Kidney glomerular epithelial cell (primary cell): ENCODE measurements at places on chromosomes 16 and 17.

- no peak for DNase-seq
These were observed 9.6 kb downstream of the DLX3 start for GRCh38 chr17:49985310-49985990.

DNA sequence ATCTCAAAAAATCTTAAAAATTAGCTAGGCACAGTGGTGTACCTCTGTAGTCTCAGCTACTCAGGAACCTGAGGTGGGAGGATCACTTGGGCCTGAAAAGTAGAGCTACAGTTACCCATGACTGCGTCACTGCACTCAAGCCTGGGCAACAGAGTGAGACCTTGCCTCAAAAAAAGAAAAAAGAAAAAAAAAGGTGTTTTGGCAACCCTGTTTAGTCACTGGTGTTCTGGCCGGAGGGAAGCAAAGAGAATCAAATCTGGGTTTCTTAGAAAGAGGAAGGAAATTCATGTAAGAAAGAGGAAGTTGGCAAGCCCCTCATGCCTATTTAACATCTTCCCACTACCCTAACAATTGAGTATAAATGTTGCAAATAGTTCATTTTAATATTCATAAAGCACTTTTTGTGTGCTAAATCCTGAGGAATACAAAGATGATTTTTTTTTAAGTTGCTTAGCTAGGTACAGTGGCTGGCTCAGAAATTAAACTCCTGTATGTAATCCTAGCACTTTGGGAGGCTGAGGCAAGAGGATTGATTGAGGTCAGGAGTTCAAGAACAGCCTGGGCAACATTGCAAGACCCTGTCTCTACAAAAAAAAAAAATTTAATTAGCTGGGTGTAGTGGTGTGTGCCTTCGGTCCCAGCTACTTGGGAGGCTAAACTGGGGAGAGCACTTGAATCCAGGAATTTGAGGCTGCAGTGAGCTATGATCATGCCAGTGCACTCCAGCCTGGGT is 6.5 kb upstream of the USP32 start:
- no peak for DNase-seq

DNA sequence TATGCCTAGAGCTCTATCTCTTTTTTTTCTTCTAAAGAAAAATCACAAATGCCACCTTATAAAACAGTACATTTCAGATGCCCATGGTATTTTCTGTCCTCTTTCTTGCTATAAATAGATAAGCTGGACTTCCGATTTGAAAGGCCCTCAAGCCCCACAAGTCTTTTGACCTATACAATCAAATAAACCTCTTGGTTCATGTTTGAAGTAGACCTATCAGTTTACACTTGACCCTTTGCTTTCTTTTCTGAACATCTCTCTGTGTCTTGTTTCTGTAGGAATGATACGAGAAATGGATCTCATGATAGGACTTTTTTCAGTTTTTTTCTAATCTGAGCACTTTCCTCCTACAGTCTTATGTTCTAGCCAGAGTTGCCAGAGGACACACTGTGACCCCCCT is 327.2 kb downstream of the SOX9 start:
- DNase-seq, result no peak

DNA sequence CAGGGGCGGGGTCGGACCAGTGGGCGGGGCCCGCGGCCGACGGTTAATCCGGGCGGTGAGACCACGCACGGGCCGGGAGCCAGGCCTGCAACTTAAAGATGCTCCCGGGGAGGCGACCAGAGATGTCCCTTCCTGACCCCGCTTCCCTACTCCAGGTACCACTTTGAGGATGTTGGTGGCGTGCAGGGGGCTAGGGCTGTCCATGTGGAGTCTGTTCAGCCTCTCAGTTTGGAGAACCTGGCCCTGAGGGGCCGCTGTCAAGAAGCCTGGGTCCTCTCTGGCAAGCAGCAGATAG is 580 bp downstream of the RANGRF start:
- no peak for DNase-seq

DNA sequence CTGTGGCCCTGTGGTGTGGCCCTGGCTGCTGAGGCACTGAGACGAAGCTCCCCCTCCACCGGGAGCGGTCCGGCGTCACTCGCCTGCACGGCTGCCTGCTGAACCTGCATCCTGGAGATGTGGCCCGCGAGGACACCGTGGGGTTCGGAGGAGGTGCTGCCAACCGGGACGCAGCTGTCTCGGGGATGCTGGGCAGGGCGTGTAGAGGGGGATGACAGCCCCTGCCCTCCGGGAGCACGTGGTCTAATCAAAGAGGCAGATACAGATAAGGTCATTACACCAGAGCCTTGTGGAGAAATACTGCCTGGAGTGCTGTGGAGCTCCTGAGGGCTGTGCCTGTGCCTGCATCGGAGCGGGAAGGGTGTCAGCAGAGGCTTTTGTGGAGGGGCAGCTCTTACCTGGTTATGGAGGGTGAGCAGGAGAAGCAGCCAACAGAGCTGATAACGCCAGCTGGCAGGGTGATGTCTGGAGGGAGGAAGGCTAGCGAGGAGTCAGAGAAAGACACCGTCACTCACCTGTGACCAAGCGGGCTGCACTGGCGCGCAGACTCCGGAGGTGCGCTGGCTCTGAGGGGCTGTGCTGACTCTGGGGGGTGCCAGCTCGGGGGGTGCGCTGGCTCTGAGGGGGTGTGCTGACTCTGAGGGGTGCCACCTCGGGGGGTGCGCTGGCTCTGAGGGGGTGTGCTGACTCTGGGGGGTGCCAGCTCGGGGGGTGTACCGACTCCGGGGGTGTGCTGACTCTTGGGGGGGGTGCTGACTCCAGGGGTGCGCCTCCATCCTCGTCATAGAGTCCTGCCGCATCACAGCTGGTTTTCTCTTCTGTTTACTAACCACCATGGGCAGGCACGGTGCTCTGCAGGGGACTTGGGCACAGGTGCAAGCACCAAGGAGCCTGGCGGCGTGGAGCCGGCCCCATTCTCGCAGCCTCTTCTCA is 104.7 kb upstream of the CHMP6 start:
- no peak for DNase-seq

DNA sequence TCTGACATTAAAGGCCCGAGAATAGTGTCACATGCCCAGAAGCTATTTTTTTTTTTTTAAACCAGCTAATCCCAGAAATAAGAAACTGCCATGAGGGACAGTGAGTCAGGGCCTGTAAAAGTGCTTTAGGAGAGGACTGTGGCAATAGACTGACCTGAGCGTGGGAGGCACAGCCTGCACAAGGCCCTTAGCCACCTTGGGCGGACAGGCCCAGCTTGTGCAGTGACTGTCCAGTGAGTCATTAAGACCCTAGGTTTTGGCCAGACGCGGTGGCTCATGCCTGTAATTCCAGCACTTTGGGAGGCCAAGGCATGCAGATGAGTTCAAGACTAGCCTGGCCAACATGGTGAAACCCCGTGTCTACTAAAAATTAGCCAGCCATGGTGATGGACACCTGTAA is 343.0 kb upstream of the ZFHX3 start:
- no peak for DNase-seq

- DNase-seq, result no peak
These were observed 36.9 kb downstream of the SLC47A1 start for GRCh38 chr17:19570544-19571062.

- DNase-seq, result no peak
These were observed 34.8 kb downstream of the UBN1 start for GRCh38 chr16:4882000-4882632.

GRCh38 chr16:83171396-83171795 is 544.6 kb downstream of the CDH13 start:
- no peak for DNase-seq

- DNase-seq, result no peak
These were observed 55.4 kb downstream of the JPH3 start for GRCh38 chr16:87657621-87658192.

DNA sequence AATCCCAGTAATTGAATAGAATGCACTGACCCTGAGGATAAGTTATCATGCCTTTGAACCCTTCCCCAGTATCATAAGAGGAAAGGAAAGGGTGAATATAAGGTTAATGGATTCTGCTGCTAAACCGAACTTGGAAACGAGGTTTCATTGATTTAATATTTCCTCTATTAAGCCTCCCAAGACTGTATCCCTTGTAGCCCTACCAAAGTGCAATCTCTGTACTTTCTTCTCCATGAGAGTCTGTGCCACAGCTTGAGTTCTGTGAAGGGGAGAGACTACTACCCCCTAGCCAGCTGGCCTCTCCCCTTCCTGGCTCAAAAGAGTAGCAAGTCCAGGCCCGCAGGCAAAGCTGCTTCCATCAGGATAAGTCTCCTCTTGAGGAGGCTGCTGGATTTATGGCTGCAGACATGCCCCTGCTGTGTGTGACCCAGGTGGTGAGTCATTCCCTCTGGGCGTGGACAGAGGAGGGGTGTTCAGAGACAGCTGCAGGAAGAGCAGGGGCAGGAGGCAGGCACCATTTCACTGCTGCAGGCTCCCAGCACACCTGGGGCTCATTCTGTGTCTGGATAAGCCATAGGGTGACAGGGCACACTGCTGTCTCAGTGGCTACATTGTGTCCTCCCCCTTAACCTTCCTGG is 58.4 kb downstream of the TOM1L2 start:
- DNase-seq, result peak; percentile 75

DNA sequence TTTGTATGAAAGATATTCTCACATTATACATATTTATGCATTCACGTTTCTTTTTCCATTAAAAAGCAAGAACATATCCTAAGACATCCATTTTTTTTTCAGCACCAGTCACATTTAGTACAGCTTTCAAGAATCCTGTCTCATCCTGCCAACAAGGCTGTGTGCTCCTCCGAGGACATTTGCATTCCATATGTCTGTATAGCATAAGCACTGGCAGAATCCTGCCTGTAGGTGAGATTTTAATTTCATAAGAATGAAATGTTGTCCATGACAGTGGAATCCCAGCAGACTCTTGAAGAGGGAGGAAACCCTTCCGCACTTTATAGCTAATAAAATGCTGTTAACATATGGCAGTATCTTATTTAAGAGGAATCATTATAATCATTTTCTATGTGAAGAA is 2.9 kb upstream of the PMP22 start:
- no peak for DNase-seq

DNA sequence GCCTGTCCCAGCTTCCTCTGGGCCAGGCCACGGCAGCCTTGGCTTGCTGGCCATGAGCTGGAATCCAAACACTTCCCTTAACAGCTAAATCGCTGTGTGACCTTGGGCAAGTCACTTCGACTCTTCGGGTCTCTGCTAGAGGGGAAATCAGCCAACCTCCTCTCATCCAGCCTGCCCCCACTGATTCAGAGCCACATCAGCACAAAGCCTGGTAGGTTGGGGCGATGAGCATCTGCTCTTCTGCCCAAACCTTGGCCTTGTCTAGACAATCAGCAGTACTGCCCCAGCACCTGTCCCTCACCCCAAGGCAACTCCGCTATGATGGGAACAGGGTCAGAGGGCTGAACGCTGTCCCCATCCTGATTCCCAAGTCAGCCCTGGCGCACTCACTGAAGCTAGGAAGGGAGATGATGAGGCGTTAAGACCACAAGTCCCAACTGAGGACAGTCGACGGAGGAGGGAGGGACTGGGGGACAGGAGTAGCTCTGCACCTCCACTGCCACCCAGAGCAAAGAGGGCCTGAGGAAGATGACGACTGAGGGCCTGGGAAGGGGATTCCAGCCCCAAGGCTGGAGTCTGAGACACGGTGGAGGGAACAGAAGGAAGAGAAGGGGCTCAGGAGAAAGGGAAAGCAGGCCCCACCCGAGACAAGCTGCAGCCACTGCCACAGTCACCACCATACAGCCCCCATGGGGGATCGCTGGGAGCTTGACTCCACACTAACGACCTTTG is 1.3 kb downstream of the CLUH start:
- DNase-seq, result no peak

GRCh38 chr16:79400462-79401149 is 199.9 kb downstream of the MAF start:
- no peak for DNase-seq

DNA sequence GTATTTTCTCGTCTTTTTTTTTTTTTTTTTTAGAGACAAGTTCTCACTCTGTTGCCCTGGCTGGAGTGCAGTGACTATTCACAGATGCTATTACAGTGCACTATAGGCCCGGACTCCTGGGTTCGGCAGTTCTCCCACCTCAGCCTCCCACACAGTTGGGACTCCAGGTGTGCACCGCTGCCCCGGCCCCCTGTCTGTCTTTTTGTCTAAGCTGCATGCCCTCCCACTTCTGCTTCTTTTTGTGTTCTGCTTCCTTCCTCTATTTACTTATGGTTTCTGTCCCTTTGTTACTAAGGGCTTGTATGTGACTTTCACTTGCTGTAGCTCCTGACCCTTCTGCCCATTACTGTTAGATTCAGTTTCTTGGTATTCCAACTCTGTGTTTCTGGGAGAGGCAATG is 20.5 kb downstream of the SLC7A6 start:
- no peak for DNase-seq

DNA sequence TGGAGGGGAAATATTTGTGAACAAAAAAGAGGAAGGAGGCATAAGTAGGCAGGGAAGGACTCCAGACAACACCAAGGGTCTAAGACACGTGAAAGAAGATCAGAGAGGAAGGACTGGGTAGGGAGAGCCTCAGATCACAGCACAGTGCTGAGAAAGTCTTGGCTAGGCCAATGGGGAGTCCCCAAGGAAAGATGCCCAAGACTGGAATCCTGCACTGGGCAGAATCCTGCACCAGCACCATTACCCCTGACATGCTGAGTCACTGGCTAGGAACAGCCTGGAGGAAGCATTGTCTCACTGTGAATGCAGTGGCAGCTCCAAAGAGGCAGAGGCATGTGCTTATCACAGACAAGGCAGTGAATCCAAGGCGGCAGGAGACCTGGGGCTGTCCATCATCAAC is 19.2 kb downstream of the CLEC19A start:
- no peak for DNase-seq

- no peak for DNase-seq
These were observed 61.1 kb downstream of the CYLD start for GRCh38 chr16:50802961-50803360.

GRCh38 chr17:3510090-3510489 is 34.3 kb downstream of the ASPA start:
- no peak for DNase-seq

DNA sequence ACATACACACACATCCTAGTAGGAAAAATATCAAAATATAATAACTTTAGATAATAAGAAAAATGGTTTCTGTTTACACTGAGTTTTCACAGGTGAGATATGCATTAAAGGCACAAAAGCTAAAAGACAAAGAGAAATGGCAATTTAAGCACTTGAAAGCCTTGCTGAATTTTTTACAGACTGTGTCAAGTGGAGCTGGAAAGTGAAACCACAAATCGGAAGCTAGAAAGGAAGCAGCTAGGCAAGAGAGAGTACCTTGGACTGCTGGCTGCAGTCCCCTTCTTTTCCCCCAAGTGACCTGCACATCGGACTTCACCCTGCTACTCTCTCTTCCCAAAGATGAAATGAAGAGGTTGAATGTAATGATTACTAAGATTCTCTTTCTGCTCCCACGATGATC is 135.1 kb downstream of the CDH13 start:
- DNase-seq, result peak; percentile 37
